ENCODE measurements at places on chromosomes 7 and 10.
A peak's percentile ranks its signal among the peaks of the same experiment; 100 is the strongest.

DNA sequence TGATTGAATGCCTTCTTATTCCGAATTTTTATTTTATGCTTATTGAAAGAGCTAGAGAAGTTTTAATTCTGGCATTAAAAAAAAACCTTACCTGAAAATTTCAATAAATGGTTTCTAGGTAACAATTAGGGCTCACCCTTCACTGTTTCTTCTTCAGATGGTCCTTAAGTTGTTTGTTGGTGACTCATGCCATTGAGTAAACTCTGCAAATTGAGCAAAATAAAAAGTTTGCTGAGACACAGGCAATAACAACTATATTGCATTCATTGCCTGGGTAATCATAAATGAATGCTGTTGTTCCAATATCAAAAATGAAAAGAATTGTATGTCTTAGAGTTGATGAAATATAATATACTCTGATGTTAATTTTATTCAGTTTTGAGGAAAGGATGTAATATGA lies 300.3 kb downstream of the CDK14 start:
- DNase-seq, result no peak

- peak; percentile 50 for DNase-seq
Measured at GRCh38 chr10:112362833-112363232, 11.1 kb upstream of the ACSL5 start.

- no peak for DNase-seq
Measured at GRCh38 chr10:125340903-125341302, 180.5 kb upstream of the CTBP2 start.

GRCh38 chr7:64314566-64314965 lies 805 bp downstream of the ZNF736 start:
- peak; percentile 25 for DNase-seq

DNA sequence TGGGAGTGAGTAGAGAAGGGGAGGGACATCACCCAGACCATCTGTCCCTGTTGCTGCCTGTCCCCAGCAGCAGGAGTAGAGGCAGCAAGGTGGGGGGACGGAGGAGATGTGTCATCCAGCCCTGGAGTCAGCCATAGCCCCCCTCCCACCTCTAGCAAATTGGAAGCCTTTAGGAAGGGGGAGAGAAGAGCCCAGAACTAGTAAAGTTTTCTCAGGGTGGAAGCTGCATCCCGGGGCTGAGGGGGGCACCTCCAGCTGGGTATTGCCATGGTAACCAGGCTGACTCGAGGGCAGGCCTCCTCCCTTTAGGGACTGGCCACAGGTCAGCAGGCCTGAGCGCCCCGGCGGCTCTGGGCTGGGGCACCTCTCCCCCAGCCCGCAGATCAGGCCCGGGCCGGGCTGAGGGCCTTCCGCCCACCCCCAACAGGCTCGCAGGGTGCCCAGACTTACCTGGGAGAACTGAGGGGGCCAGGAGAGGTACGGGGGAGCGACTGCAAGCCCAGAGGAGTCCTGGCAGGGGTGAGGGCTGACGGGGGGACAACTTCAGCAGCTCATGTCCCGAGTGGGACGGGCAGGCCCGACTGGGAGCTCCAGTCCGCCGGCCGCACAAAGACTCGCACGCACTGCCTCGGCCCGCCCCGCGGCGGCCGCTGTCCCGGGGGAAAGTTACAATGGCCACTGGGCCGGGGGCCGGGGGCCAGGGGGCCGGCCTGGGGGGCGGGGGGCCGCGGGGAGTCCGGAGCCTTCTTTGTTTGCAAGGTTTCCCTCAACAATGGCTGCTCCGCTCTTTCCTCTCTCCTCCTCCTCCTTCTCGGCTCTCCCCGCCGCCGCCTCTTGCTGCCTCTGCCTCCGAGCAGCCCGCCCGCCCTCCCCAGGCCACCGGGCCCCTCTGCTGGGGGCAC lies 6.0 kb downstream of the LDB1 start:
- peak; percentile 27 for DNase-seq

GRCh38 chr10:47145290-47145934 lies 154.6 kb upstream of the GDF10 start:
- no peak for DNase-seq

DNA sequence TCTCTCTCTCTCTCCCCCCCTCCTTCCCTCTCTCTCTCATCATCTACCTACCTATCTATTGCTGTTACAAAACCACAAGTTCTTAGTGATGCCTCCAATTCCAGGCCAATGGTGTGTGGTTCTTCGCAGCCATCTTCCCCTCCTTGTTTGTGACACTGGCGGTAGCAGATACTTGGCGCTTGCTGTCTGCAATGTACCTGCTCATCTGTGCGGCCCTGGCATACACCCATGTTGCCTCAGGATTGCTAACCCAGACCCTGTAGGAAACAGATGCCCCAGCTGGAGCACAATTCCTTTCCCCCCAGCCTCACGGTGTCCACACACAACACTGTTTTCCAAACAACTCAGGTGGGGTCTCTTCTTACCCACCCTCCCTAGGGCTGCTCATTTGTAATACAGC lies 13.6 kb upstream of the DPYSL4 start:
- no peak for DNase-seq

DNA sequence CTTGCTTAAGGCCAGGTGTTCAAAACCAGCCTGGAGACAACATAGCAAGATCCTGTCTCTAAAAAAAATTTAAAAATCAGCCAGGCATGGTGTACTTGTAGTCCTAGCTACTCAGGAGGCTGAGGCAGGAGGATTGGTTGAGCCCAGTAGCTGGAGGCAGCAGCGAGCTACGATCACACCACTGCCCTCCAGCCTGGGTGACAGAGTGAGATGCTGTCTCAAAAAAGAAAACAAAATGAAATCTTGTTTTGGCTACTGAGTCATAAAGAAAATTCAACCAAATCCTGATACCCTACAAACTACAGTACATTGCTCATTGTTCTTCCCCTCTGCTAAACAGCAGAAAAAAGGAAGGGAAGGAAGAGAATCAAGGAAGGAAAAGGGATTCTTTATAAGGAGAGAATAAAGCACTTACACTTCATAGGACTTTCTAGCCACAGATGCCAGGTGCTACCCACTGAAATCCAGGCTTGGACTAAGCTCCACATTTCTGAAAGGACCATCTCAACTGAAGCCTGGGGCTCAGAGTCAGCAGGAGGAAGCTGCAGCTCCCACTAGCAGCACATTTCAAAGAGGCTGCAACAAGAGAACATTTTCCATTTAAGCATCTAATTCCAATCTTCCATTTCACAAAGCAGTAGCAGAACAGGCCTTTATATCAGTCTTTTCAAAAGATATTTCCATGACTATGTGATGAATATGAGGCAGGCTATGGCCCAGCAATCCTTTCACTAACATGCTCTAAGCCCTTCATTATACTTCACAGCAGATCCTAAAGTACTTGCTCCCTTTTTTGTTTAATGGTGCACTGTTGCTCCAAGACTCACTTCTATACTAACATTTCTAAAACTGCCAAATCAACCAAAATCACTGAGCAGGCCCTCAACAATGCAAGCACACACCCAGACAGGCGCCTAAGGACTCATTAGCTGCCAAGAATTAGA lies 13.5 kb downstream of the TNPO3 start:
- DNase-seq, result no peak

GRCh38 chr7:29167721-29168120 lies 21.4 kb upstream of the CPVL start:
- no peak for DNase-seq

Measured in testis (tissue), 5 donors.